SJSA1 (cell line): ENCODE measurements at places on chromosomes 1 and 21. TPM values are rescaled to one million over a fixed set of nuclear protein-coding genes. Genes with fewer than 3 reads are reported as not detected.

RGS8 gene
- 0.37 TPM in 1 of 2 replicates, not detected in the other for total RNA-seq

LCE1A gene
- total RNA-seq, result not detected in 2 replicates

ATP1A4 gene
- total RNA-seq, result not detected in 2 replicates

DPYD gene
- total RNA-seq, result 31.4 and 35.4 TPM in 2 replicates

STUM gene
- 0.03 TPM in 1 of 2 replicates, not detected in the other for total RNA-seq

SPRR2B gene
- total RNA-seq, result not detected in 2 replicates

OR6K3 gene
- total RNA-seq, result not detected in 2 replicates

ZFP69B gene
- total RNA-seq, result 2.3 and 4.2 TPM in 2 replicates

PLA2G2C gene
- not detected in 2 replicates for total RNA-seq

TNFSF4 gene
- total RNA-seq, result 0.16 and 0.24 TPM in 2 replicates

ETNK2 gene
- total RNA-seq, result 22.2 and 22.3 TPM in 2 replicates

RHOU gene
- 13.6 and 17.7 TPM in 2 replicates for total RNA-seq

OR10R2 gene
- total RNA-seq, result not detected in 2 replicates

SV2A gene
- total RNA-seq, result 16.6 and 17.8 TPM in 2 replicates

RER1 gene
- 90.3 and 269 TPM in 2 replicates for total RNA-seq

CELA2B gene
- total RNA-seq, result not detected in 2 replicates

STRIP1 gene
- total RNA-seq, result 27.5 and 31.6 TPM in 2 replicates

LDLRAD1 gene
- total RNA-seq, result not detected in 2 replicates

FUBP1 gene
- 92.5 and 153 TPM in 2 replicates for total RNA-seq

RAB42 gene
- 1.1 and 6.1 TPM in 2 replicates for total RNA-seq

CHRM3 gene
- 0.03 TPM in 1 of 2 replicates, not detected in the other for total RNA-seq

OPRD1 gene
- total RNA-seq, result 0.03 and 0.05 TPM in 2 replicates

SERTAD4 gene
- 4.8 and 6.6 TPM in 2 replicates for total RNA-seq

RAB3B gene
- total RNA-seq, result 20.6 and 31.4 TPM in 2 replicates

HYI gene
- total RNA-seq, result 44.3 and 47.2 TPM in 2 replicates

OSBPL9 gene
- 86.3 and 117 TPM in 2 replicates for total RNA-seq

VCAM1 gene
- total RNA-seq, result 11.0 and 15.1 TPM in 2 replicates

AMY1A gene
- total RNA-seq, result not detected in 2 replicates

DIRAS3 gene
- total RNA-seq, result 1.1 and 3.0 TPM in 2 replicates

C1orf167 gene
- total RNA-seq, result not detected in 2 replicates

OR4F16 gene
- total RNA-seq, result not detected in 2 replicates

LCE1B gene
- not detected in 2 replicates for total RNA-seq

KDF1 gene
- total RNA-seq, result not detected in 2 replicates

FGR gene
- total RNA-seq, result not detected in 2 replicates

CYP2J2 gene
- not detected in 2 replicates for total RNA-seq

SPRR3 gene
- not detected in 2 replicates for total RNA-seq

SLC39A1 gene
- 141 and 153 TPM in 2 replicates for total RNA-seq

LPAR3 gene
- total RNA-seq, result 0.28 TPM in 1 of 2 replicates, not detected in the other

IFNLR1 gene
- 0.06 TPM in 1 of 2 replicates, not detected in the other for total RNA-seq

TMPRSS3 gene
- 0.45 TPM in 1 of 2 replicates, not detected in the other for total RNA-seq

DNASE2B gene
- total RNA-seq, result not detected in 2 replicates

PKN2 gene
- 43.6 and 45.5 TPM in 2 replicates for total RNA-seq

FNBP1L gene
- total RNA-seq, result 14.1 and 21.4 TPM in 2 replicates

HCRTR1 gene
- not detected in 2 replicates for total RNA-seq
